ENCODE measurements at places on chromosomes 5 and 9.

- DNase-seq = no peak
These were observed 6.7 kb downstream of the FAM114A2 start for GRCh38 chr5:154031937-154032489.

GRCh38 chr9:79731171-79731890, 159.6 kb downstream of the TLE4 start:
- no peak for DNase-seq

DNA sequence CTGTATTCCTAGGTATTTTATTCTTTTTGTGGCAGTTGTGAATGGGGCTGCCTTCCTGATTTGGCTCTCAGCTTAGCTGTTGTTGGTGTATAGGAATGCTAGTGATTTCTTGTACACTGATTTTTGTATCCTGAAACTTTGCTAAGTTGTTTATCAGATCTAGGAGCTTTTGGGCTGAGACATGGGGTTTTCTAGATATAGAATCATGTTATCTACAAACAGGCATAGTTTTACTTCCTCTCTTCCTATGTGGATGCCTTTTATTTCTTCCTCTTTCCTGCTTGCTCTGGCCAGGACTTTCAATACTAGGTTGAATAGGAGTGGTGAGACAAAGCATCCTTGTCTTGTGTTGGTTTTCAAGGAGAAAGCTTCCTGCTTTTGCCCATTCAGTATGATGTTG, 129.9 kb downstream of the DMXL1 start:
- DNase-seq = no peak

- no peak for DNase-seq
These were observed 184.0 kb upstream of the IL12B start for GRCh38 chr5:159514229-159514810.

- DNase-seq = peak; percentile 62
These were observed 70.8 kb upstream of the CDKN2B start for GRCh38 chr9:22079873-22080341.

DNA sequence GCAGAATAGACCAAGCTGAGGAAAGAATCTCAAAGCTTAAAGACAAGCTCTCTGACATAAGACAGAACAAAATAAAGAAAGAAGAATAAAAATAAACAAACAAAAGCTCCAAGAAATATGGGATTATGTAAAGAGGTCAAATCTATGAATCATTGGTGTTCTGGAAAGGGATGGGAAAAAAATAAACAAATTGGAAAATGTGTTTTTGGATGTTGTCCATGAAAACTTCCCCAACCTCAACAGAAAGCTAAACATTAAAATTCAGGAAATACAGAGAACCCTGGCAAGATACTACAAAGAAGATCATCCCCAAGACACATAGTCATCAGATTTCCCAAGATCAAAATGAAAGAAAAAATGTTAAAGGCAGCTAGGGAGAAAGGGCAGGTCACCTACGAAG, 662.0 kb upstream of the CDH18 start:
- no peak for DNase-seq

- no peak for DNase-seq
These were observed 1158.0 kb downstream of the MAT2B start for GRCh38 chr5:164663198-164663989.

DNA sequence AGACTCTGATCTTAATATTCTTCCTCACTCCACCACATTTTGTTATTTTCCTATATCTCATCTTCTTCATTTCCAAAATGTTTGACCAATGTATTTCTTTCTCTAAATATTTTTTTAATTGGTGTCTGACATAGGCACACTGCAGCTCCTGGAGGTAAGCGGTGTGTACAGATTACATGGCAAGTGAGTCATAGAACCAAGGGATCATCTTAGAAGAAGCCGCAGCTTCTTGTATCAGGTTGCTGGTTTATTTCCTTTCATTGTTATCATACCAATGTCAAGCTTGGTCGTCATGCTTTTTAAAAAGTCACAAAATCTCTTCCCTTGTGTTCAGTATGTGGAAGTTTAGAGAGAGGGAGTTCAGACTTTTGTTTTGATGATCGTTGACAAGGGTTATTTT, 526.1 kb upstream of the CDH18 start:
- DNase-seq = no peak

- DNase-seq = no peak
These were observed 19.5 kb downstream of the NCS1 start for GRCh38 chr9:130191749-130192120.

GRCh38 chr5:38433160-38433861, 123.1 kb downstream of the LIFR start:
- DNase-seq = no peak

DNA sequence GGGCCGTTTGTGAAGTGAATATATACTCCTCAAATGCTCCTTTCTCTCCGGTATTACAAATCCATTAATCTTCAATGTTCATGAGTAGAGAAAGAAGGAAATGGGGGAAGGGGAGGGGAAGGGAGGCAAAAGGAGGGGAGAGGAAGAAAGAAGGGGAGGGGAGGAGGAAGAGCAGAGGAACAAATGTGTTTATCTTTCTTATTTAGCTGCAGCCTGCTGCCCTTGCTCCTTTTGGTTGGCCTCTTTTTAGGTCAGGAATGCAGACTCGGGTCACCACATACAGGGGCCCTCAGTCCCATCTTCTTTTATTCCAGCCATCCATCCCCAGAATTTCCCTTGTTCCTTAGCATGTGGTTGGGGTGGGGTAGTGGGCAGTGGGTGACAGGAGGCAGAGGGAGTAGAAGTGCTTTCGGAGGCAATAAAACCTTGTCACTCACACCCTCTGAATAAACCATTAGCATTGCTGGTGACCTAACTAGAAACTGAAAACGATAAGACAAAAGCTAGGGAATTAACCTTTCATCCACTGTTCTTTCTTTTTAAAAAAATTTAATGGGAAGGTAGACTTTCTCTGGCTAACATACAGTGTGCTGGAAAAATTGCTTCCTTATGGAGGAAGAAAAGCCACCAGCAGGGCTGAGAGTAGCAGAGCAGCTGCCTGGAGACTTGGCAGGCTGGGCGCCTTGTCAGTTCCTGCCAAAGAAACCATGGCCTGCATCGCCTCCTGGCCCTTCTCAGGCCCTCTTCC, 16.8 kb upstream of the PRLR start:
- DNase-seq = no peak

- DNase-seq = no peak
These were observed 20.4 kb upstream of the CYFIP2 start for GRCh38 chr5:157245476-157245875.

- no peak for DNase-seq
These were observed 13.9 kb downstream of the PTTG1 start for GRCh38 chr5:160435532-160435931.

DNA sequence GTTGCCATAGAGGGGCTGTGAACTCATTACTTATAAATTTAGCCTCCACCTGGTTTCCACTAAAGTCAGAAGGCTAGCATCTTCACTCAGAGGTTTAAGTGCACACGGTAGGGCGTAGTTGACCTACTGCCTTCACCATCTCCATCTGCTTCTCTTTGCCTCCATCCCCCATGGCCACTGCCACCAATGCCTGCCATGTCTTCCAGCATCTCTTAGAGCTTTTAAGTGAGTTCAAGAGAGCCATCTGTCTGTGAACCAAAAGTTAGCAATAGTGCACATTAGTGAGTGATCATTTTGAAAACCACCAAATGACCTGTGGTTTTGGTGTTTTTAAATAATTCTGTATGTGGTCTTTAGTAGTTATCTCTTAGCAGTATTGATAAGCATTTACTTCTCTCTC, 102.0 kb downstream of the DMRTA1 start:
- no peak for DNase-seq

DNA sequence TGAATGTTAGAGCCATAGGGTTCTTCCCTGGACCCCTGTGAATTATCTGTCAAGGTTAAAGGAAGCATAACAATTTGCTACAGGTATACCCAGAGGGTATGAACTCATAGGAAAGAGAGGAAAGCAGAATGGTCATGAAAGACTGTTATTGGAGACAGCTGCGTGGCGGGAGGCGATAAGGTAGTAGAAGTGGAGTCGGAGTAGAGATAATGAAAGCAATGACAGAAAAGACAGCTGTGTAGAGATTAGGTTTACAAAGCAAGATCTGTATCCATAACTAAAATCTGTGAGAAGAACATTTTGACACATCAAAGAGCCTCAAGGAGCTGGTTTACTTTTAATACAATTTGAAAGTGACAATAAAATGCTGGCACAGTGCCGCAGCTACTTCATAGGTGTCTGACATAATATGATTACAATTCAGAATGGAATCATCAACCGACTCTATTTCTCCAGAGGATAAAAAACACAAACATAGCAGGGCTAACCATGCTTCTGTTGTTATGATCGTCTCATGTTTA, 603.9 kb downstream of the CDH12 start:
- DNase-seq = no peak
